Muscle of arm (tissue), 14 donors: ENCODE measurements at places on chromosomes 5 and 9.

- no peak for DNase-seq
These were observed 206.5 kb downstream of the PAX5 start for GRCh38 chr9:36827593-36827992.

DNA sequence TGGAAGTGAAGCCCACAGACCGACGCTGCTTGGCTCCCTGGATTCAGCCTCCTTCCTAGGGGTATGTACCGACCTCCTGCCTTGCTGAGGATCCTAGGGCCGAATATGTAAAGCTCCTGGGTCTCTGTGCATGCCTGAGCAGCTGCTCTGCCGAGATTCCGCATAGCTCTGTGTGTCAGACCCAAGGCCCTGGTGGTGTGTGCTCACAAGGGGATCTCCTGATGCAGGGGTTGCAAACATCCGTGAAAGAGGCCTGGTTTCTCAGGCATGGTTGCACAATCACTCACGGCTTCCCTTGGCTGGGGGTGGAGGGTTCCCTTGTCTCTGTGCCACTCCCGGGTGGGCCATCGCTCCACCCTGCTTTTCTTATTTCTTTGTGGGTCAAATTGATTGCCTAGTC, 19.9 kb upstream of the SVEP1 start:
- DNase-seq, result no peak

GRCh38 chr5:135745897-135746500, 88.5 kb upstream of the SLC25A48 start:
- no peak for DNase-seq

GRCh38 chr9:117682955-117683710, 21.1 kb upstream of the TLR4 start:
- DNase-seq, result no peak

DNA sequence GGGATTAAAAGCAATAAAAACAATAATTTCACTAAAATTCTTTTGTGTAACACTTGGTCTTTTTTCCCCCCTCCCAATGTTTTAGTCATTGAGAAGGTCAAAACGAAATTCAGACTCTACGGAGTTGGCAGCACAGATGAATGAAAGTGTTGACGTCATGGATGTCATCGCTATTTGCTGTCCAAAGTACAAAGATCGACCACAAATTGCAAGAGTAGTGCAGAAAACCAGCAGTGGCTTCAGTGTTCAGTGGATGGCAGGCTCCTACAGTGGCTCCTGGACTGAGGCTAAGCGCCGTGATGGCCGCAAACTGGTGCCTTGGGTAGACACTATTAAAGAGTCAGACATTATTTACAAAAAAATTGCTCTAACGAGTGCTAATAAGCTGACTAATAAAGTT, 184.7 kb downstream of the CPLANE1 start:
- DNase-seq, result no peak
